Stimulated activated CD4-positive, alpha-beta T cell treated with anti-CD3 and anti-CD28 coated beads, Interleukin-12 subunit alpha, Interleukin-12 subunit beta, amount 100 ng/mL, for 4 hours (primary cell): ENCODE measurements at places on chromosomes 7 and 10.

GRCh38 chr10:28938745-28939144 is 261.4 kb downstream of the BAMBI start:
- no peak for DNase-seq

- no peak for DNase-seq
Measured at GRCh38 chr7:38751416-38751815, 120.2 kb upstream of the AMPH start.

- DNase-seq, result no peak
Measured at GRCh38 chr10:68139448-68140272, 30.4 kb downstream of the MYPN start.

GRCh38 chr7:129471402-129471827 is 30.9 kb upstream of the SMKR1 start:
- DNase-seq, result no peak

DNA sequence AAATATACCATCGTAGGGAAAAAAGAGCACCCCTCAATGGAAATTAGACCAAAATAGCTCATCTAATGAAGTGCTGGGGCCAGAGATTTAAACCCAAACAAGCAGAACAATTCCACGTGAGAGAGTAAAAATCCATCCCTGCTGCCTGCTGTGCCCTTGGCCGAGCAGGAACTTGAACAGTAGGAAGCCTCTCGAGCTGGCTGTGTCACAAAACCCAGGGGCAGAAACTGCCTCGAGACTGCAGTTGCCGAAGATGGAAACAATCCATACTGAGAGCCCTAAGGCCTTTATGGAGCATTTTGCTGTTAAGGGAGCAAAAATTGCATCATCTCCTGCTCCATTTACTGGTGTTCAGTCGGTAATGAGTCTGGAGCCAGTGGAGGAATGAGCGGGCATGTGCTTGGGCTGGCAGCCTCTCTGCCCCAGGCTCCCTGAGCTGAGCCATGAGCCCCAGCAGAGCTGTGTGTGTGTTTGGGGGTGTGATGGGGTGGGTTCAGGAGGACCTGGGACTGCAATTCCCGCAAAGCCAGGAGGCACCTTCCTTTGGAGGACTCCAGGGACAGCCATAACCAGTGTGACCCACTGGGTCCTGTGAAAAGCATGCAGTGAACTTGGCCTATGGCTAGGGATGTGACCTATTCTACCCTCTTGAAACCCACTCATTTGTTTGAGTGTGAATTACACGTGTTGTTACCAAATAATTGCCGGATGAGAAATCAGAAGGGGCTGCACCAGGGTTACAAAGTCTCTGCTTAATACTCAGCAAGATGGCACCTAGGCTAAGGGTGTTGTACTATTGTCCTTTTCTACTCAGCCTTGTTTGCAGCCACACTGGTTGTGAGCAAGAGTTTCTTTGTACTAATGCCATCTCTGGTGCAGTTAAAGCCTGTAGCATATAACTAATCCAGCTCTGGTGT is 58.3 kb downstream of the CDHR3 start:
- DNase-seq, result no peak

DNA sequence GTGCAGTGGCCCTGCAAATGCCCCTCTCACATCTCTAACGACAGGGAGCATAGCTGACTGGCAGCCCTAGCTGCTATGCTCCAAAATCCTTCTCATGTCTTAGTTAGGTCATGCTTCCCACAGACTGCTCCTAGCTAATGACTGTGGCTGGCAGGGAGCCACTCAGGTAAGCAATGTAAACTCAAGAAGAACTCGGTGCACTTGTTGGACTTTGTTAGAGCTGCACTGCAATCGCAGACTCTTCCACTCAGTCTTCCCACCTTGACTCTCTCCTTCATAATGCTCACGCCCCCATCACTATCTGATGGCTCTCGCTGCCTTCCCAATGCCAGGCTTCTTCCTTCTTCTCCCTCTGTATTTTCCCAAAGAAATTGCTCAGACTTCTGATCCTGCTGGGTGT is 24.0 kb downstream of the OR9A2 start:
- DNase-seq, result no peak

GRCh38 chr7:2757361-2757903 is 69.4 kb downstream of the AMZ1 start:
- no peak for DNase-seq

DNA sequence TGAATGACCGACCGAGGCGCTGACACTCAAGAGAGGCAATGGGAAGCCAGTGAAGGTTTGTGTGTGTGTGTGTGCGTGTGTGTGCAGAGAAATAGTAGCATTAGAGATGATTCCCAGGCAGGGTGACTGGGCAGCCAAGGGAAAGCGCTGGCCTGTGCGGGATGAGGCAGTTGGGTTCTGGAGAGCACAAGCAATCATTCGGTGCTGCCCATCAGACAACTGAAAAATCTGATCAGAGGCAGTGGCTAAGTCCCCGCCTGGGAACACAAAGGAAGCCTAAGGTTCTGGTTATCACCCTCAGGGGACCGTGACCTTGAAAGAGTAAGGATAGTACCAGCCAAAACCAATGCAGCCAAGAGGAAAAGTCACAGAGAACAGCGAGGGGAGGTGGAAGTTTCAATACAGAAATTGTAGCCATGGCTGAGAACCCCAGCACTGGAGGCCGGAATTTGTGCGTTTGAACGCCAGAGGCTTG is 868 bp upstream of the PDCD4 start:
- DNase-seq, result no peak

- DNase-seq, result no peak
Measured at GRCh38 chr7:135998081-135998480, 20.9 kb upstream of the MTPN start.

GRCh38 chr10:60952067-60952845 is 8.3 kb upstream of the RHOBTB1 start:
- no peak for DNase-seq

- DNase-seq, result no peak
Measured at GRCh38 chr7:135801877-135802276, 53.3 kb upstream of the FAM180A start.

- DNase-seq, result no peak
Measured at GRCh38 chr7:45145881-45146280, 11.7 kb upstream of the RAMP3 start.

- no peak for DNase-seq
Measured at GRCh38 chr10:101020427-101021075, 10.4 kb downstream of the PDZD7 start.

DNA sequence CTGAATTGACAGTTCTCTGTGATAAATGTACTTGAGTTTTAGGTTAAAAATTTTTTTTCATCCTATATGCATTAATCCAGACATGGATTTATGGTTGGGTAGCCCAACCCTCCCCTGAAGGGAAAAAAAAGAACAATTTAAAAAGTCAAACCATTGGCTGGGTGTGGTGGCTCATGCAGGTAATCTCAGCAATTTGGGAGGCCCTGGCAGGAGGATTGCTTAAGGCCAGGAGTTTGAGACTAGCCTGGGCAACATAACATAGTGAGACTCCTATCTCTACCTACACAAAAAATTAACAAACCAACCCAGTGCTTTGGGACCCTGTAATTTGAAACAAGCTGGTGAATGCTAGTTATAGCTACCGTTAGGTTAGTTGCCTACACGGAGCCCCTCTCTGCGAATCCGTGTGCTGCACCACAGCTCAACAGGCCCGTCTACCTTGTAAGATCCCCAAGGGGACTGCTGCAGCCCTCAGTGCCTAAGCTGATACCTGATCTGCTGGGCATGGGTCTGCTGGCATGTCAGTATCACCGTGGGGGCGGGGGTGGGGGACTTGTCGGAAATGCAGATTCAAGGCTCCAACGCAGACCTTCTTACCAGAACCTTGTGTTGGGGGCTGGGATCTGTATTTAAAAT is 32.8 kb downstream of the TSPAN14 start:
- DNase-seq, result no peak

GRCh38 chr7:1777122-1777521 is 107.0 kb downstream of the ELFN1 start:
- DNase-seq, result no peak

DNA sequence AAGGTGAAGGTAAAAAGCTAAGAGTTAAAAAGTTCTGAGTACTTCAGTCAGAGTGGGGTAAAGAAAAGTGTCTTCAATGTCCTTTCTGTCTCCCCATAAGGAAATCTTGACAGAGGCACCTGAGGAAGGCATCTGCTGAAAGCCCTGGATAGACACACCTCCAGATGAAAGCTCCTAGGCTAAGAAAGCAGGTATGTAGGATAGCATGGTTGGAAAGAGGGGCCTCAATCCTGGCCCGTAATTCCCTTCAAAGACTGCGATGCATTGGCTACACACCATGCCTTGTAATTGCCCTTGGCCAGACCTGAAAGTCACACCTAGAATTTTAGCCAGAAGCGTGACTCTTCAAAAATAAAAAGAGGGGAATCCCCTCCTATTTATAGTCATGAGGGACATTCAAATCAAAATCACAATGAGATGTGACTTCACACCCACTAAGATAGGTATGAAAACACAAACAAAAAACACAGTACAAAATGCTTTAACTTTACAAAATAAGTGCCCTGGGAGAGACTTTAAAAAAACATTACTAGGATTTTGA is 809.7 kb downstream of the IPMK start:
- no peak for DNase-seq

- DNase-seq, result no peak
Measured at GRCh38 chr7:18063149-18063901, 35.7 kb upstream of the PRPS1L1 start.

DNA sequence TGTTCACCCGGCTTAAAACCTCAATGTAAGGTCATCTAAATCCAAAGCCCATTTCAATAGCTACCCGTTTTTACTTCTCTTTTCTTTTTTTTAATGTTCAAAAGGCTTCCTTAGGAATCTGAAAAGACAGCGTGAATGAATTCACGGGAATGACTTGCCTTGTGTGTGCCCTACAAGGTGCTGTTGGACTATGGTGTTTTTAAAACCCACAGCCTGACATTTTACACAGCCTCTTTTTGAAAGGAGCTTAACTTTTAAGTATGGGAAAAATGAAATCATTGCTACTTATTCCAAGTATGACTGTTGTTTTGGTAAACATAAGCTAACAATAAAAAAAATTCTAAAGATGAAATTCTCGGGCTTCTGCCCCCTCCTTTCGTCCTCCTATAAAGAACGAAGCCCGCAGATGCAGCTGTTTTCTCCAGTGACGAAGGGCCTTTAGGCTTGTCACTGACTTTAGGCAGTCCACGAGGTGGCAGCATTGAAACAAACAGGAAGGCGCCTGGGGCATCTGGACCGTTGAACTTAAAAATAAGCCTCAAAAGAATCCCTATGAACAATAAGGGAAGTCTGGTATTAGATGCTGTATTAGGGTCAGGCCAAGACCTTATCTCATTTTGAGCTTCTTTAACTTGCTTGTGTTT is 141.3 kb downstream of the NRP1 start:
- DNase-seq, result peak; percentile 68

- no peak for DNase-seq
Measured at GRCh38 chr7:40058636-40059035, 75.8 kb downstream of the MPLKIP start.

GRCh38 chr7:21887353-21887752 is 58.3 kb downstream of the CDCA7L start:
- no peak for DNase-seq

GRCh38 chr10:105840288-105840770 is 1199.2 kb downstream of the SORCS3 start:
- no peak for DNase-seq

- DNase-seq, result no peak
Measured at GRCh38 chr7:154638286-154638685, 364.6 kb downstream of the PAXIP1 start.

DNA sequence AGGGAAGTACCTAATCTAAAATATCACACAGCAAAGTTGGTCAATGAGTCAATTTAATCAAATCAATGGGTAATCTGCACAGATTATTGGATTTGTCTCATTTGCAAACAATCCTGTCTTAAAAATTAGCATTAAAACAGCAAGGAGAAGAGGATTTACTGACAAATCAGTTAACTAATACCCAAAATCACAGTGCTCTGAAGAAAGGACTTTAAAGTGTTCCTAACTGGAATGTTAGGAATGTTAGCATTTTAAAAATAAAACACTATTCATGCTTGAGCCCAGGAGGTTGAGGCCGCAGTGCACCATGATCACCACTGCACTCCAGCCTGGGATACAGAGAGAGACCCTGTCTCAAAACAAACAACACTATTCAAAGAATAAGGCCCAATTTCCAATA is 83.1 kb downstream of the CHCHD3 start:
- DNase-seq, result no peak

DNA sequence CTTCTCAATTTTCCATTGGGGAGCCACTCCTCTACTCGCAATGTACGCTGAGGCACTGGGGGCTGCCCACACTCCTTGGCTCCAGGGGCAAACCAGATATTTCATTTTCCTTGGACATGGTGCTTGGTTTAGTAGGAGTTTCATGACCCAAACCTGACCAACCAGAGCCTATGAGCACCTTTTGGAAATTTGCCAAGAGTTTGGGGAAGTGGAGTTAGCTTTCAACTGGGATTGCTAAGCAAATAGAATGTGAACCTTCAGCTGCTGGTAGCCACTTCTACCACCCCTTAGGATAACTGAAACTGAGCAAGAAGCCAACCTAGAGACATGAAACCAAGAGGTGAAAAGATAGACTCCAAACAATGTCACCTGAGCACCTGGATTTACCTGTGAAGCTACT is 74.9 kb upstream of the COL13A1 start:
- DNase-seq, result no peak

GRCh38 chr7:143239813-143240212 is 18.0 kb downstream of the TAS2R40 start:
- DNase-seq, result no peak

GRCh38 chr10:13899941-13900340 is 313.2 kb downstream of the PRPF18 start:
- DNase-seq, result no peak

GRCh38 chr10:116723428-116724281 is 18.7 kb downstream of the HSPA12A start:
- no peak for DNase-seq

DNA sequence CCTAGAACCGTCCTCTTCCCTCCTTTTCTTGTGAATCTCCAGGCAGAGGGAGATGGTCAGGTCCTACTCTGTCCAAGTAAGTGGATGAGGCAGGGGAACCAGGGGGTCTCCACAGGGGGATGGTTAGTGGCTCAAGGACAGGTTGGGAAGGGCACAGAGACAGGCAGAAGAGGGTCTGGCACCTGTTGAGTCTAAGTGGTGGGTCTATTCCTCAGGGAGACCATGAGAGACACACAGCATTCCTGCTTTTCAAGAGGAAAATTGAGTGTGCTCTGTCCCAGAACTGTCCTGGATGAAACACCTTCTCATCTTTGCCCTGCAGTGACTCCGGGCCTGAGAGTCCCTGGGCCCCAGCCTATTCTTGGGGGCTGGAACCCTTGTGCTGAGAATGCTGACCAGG is 184.8 kb upstream of the GALNT17 start:
- DNase-seq, result no peak

GRCh38 chr10:3976718-3977117 is 191.7 kb upstream of the KLF6 start:
- DNase-seq, result no peak

- DNase-seq, result no peak
Measured at GRCh38 chr7:44194562-44195145, 5.4 kb upstream of the GCK start.
